Right ventricle myocardium superior (tissue), 1 donor: ENCODE measurements at places on chromosomes 6 and 20. TPM values are rescaled to one million over a fixed set of nuclear protein-coding genes. Genes with fewer than 3 reads are reported as not detected.

GRCh38 chr6:41492261-41492891, 53.8 kb upstream of the FOXP4 start:
- DNase-seq, result no peak

EFCAB8 gene
- not detected for total RNA-seq

GRIK2 gene
- total RNA-seq, result 5.5 TPM

SDCBP2 gene
- total RNA-seq, result 2.5 TPM

TBCC gene
- 10.2 TPM for total RNA-seq

DNA sequence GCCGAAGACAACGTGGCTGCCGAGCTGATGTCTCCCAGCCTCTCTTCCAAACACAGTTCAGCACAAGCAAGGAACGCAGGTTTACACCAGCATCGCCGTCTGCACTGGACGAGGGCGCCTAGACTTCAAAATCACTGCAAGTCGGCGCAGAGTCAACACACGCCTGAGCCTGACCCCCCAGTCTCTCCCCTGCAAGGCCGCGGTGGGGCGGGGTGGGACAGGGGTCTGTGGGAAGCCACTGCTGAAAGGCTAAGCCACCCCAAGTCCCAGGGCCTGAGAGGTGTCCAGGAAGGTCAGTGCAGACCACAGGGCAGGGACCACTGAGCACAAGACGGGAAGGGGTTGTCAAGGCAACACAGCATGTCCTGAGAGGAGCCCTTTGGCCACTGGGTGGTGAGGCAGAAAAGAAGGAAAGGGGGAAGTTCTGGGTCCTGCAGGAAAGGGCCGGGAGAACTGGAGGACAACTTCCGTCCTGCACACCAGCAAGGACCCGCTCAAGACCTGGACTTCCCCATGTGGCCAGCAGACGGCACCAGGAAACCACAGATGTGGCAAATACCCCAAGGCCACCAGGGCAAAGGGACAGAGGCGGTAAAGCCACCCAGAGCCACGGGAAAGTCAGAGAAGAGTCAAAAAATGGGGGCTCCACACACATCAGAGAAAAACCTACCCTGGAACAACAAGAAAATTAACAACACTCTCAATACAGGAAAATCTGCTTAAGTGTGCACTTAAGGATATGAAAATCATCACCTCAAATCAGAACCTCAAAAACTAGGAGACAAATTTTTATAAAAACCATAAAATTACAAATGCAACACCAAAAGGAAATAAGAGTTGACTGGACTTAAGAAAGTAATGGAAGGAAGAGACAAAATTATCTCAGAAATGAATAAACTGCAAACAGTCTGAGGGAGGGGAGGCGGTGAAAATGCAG, 84.8 kb downstream of the TAF4 start:
- DNase-seq, result peak; percentile 71

DNA sequence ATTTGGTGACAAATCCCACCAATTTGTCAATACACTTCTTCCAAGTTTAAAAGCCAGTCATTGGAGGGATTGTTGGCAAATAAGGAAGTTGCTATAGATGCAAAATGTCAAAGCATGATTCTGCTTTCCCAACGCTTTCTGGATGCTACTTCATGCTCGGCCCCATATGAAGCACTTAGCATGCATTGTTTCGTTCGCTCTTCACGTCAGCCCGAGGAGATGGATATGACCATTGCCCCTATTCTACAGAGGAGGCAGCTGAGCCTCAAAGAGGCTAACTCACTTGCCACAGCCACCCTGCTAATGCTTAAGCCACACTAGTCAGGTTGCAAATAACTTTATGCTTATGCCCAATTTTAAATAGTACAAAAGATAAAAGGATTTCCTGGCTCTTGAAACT, 2.8 kb upstream of the NXT1 start:
- DNase-seq, result no peak

DNA sequence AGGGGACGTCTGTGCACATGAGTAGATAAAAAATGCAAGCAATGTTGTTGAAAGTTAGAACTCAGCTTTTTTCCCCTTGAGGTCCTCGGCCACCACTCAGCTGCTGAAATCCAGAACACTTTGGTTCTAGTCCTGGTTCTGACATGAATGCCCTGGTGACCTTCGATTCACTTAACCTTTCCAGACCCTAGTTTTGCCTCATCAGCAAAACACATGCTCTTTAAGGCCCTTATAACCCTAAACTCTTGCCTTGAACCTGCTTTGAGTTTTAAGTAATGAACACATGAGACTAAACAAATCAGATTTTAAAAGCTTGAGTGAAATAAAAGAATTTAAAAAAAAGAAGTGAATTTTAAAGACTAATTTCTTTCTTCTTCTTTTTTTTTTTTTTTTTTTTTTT, 33.4 kb downstream of the BMP6 start:
- DNase-seq, result no peak

GRCh38 chr6:41508479-41508878, 37.7 kb upstream of the FOXP4 start:
- DNase-seq, result no peak

GRCh38 chr20:57849121-57849520, 139.3 kb upstream of the PMEPA1 start:
- no peak for DNase-seq

DNA sequence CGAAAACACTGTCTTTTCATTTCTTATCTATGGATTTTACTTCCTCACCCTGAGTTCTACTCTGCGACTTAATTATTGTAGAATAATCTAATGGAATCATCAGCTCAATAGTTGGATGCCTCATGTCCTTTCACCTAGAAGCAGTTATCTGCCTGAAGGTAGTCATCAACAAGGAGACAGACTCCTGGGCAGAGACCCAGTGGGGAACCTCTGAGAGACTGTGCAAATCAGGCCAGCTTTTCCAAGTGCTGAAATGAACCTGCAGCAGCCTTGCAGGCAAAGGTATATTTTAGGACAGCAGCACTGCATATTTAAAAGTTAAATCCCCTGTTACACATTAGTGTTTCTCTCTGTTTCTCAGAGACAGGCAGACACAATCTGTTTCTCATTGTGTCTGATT, 99.7 kb upstream of the STMND1 start:
- no peak for DNase-seq
